ENCODE measurements at places on chromosomes 3 and 15.

DNA sequence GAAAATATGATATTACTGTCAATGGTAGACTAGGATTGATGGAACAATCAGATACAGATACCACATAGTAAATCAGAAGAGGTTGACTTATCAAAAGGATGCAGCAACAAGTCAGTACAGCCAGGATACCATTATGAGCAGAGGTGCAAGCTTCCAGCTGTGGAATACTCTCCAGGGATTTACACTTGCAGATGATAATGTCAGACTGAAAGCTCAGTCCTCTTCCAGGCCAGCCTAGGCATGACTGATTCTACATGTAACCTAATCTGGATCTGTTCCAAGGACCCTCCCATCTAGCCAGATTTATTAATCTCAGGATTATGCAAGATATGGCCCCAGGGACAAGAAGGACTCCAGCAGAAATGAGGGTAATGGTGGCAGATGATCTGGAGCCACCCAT is 8.2 kb downstream of the FILIP1L start:
- no peak for DNase-seq

DNA sequence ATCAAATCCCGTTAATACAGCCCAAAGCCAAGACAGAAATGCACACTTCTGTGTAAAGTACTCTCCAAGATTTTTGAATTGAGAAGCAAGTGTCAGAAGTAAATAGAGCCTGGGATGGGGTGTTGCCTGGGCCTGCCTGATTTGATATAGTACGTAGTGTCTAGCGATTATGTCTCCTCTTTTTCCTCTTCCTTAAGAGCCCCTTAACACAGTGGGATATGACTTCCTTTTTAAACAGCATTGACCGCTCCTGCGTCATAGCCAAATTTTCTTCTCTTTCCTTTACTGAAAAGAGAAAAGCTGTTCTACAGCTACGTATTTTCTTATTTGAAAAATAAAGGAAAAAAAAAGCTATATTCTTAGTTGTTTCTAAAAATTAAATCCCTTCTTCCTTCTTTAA is 97.7 kb downstream of the PLCL2 start:
- no peak for DNase-seq

- peak; percentile 37 for DNase-seq
Measured at GRCh38 chr3:187739094-187739560, 6.1 kb downstream of the BCL6 start.

DNA sequence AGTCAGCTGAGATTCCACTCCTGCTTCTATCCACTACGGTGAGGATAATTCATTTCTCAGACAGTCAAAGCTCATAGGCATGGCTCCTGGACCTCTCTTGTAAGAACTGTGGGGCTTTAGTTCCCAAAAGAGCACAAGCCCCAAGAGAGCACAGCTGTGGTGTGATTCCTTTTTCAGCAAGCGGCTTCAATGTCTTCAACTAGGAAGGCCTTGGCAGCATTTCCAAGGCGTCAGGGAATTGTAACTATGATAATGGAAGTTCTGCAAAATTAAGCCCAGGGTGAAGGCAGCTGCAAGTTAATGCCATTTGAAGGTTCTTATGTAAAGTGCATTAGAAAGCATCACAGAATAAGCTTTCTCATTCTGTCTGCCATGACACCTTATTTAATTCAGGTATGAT is 657.1 kb downstream of the GRM7 start:
- no peak for DNase-seq

DNA sequence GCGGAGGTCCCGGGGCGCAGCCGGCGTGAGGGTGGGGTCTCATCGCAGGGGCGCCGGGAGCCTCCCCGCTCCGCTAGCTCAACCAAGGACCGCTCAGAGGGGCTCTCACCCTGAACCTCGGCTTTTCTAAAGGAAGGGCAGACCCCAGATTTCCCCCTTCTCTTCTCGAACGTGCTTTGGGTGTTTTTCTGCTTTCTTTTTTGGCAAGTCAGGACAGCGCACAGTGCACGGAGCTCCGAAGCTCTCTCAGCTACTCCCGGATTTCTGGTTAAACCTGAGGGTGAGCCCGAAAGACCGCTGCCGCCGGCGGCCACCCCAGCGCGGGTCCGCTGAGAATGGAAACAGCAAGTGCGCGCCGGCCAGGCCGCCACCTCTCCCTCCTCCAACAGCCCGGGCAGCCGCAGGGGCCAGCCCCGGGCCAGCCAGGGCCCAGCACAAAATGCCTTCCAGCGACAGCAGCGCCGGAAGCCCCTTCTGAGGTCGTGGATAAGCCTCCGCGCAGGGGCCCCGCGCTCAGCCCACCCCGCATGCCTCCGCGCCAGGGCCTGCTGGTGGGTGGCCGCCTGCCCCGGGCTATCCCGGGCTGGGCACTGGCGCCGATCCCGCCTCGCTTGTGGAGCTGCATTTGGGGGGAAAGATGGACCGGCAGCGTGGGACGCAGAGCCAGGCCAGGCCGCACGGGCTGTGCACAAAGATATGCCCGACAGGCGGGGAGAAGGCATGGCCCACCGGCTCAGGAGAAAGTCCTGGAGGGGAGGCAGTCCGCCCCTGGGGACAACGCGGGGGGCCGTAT is 8.2 kb upstream of the OCA2 start:
- peak; percentile 33 for DNase-seq

DNA sequence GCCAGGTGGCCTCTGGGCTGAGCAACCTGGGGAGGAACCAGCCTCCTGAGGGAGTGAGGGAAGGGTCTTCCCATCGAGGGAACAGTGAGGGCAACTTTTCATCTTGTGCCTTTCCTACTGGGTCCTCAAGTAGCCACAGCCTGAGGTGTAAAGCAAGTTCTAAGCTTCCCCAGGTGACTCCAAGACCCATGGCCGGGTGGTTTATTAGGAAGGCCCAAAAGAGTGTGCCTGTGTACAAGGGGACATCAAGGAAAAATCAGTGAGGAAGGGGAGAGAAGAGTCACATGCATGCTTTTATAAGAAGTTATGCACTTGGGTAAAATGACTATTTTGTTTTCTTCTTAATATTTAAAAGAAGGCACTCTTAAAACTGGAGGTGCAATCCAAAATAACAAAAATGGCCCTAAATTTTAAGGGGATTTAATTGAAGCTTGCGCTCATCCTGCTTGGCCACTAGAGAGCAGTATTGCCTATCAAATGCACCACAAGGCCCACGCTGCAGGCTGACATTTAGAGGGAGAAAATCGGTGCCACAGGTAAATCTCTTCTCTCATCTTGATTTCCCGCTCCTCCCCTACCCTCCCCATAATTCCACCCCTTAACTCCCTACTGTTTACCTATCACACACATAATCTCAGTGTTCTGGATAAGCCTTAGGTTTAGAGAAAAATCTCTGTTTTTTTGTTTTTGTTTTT is 6.7 kb downstream of the NANOGP8 start:
- DNase-seq, result peak; percentile 66

DNA sequence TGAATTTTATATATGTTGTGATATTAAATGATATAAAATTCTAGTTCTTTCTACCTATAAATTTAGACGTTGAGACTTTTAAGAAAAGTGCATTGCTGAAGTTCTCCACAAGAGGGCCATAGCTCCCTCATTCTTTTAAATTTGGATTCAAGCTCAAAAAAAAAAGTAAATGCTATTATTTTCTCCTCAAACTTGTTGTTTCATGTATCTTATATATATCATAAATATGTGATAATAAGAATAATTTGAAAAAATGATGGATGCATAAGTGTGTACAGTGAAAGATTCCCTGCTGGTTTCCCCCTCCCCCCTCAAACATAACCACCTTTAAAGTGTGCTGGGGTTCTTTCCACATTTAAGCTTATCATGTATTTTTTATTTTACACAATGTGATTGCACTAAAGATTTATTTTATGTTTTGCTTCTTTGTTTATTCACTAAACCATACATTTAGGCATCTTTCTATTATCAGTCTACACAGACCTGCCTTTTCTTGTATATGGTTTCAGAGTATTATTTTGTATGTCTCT is 769.4 kb upstream of the GOLIM4 start:
- no peak for DNase-seq

GRCh38 chr3:117549716-117550115 is 840.1 kb downstream of the TUSC7 start:
- DNase-seq, result no peak

- no peak for DNase-seq
Measured at GRCh38 chr3:70245746-70246525, 66.5 kb downstream of the MDFIC2 start.

DNA sequence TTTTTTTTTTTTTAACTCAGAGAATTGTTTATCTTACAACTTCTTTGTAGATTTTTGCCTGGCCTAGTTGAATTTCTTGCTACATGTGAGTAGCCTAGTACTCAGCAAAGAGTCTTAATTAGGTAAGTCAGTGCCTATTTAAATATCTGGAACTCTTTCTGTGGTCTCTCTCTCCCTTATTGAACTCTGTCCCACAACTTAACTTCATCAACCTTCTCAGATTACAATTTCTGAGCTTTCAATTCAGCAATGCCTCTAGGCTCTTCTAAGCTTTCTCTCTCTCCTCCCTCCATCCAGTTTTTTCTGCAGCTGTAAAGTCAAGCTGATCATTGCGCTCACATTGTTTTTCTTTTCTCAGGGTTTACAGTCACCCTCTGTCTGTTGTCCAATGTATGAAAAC is 517.6 kb upstream of the ROBO1 start:
- DNase-seq, result no peak

DNA sequence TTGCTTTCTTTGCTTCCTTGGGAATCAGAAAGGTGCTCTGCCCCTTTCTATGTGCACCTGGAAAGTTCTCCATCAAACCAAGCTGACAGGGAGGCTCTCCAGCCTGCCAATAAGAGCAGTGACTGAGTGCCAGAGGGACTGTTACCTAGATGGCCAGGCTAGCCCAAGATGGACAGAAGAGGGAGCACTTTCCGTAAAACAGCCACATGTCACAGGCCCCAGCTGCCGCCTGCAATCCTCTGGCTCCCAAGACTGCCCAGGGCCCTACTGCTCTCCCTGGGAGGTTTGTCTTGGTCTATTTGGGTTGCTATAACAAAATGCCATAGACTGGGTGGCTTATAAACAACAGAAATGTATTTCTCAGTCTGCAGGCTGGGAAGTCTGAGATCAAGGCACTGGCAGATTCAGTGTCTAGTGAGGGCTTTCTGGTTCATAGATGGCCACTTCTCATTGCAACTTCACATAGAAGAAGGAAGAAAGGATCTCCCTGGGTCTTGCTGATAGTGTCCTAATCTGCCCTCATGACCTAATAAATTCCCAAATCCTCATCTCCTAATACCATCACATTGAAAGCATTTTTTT is 72.3 kb downstream of the TAMM41 start:
- peak; percentile 93 for DNase-seq

- no peak for DNase-seq
Measured at GRCh38 chr15:74844319-74845207, 1.6 kb upstream of the ULK3 start.

GRCh38 chr3:184173374-184173722 is 1.3 kb upstream of the AP2M1 start:
- DNase-seq, result no peak

DNA sequence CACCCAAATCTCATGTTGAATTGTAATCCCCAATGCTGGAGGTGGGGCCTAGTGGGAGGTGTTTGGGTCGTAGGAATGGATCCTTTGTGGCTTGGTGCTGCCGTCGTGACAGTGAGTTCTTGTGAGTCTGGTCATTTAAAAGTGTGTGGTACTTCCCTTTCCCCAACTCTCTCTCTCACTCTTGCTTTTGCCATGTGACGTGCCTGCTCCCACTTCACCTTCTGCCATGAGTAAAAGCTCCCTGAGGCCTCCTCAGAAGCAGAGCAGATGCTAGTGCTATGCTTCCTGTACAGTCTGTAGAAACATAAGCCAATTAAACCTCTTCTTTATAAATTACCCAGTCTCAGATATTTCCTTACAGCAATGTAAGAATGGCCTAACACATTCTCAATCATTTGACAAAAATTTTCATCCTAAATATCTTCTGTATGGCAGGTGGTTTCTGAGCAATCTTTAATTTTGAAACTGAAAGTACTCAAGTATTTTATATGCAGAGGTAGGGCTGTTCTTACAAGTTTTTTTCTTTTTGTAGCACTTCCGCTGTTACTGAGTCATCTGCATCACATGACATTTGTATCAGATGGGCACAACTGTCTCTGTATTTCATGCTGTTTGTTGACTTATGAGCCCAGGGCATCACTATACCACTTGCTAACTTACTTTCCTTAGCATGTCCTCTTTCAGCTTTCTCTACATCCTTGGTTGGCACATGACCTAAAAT is 8.8 kb downstream of the RPL39L start:
- no peak for DNase-seq

- DNase-seq, result no peak
Measured at GRCh38 chr3:155138677-155139076, 58.6 kb downstream of the MME start.

DNA sequence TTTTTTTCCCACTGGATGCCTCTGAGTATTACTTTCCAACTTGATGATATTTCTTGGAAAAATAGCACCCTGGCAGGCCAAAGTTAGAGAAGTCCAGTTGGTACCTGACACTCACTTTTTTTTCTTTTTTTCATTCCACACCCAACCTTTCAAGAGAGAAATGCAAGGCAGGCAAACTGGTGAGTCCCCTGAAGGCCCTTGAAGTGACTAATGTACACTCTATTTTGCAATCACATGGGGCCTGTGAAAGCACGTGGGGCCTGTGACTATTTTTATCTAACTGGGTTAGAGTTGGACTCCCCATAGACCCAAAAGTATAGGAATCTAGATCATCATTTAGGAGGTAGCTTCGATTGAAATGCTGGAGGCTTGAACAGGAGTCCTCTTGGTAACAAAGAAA is 316.7 kb downstream of the CHL1 start:
- DNase-seq, result no peak

DNA sequence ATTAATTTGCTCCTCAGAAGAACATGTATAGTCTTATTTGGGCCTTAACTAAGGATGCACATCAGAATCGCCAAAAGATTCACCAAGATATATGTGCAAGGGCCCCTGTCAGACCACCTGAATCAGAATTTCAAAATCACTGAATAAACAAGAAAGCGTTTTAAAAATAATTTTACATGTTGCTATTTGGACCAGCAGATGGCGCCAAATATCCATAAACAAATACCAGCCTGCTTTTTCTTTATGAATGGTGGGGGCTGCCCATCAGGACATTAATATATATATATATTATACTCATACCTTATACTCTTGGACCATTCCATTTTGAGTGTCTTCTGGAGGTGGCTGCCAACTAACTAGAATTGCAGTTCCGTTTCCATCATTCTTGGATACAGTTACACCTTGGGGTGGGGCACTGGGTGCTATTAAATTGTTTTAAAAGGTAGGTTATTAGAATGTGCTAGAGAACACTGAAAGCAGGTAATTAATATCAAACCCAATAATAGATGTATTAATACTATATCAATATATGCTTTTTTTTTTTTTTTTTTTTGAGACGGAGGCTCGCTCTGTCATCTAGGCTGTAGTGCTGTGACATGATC is 1108.3 kb downstream of the ROBO1 start:
- DNase-seq, result peak; percentile 50

All from T47D (cell line).